Midbrain (tissue), 1 donor: ENCODE measurements at places on chromosomes 5 and 9.

DNA sequence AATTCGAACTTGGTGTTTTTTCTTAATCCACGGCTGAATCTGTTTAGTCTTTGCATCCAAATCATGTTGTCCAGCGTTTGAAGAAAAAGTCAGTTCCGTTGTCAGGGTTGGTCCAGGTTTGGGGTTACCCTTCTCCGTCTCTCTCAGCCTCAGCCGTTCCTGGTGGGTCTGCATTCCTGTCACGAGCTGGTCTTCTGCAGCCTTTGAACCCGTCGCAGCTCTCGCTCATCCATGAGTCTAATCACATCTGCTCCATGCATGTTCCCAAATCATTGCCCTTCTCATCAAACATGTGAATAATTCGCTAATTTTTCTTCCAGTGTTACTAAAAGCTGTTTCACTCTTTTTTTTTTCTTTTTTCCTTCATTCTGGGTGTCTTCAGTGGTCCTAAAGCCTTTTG, 39.0 kb upstream of the EXOC3 start:
- DNase-seq: no peak

GRCh38 chr9:130197888-130198287, 25.7 kb downstream of the NCS1 start:
- DNase-seq: no peak

DNA sequence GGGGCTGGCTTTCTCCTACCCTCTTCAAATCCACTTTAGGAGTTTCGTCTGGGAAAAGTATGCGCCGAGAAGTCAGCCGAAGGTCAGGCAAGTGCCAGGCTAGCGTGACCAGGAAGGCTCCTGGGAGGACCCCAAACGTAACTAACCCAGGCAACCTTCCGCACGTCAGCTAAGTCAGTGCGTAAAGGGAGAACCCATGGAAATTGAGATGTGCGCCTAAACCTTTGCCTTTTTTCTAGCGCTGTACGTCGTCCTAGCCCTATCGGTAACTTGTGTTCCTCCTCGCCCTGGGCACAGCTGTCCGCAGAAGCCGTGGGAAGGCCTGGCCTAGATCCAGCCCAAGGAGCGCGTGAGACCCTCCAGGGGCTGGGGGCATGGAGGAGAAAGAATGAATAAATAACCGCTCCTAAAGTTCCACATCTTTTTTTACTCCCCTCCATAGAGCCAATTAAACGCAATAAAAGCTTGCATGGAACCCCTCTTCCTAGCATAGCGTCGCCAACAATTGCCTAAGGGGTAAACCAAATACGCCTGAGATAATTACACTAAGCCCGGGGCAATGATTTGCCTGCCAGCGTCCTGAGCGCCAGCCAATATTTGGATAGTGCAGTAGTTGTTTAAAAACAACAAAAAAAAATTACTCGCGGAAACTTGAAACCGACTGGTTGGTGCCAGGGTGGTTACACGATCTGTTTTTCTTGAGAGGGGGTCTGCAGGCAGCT, 4.0 kb upstream of the FOXB2 start:
- DNase-seq: no peak

DNA sequence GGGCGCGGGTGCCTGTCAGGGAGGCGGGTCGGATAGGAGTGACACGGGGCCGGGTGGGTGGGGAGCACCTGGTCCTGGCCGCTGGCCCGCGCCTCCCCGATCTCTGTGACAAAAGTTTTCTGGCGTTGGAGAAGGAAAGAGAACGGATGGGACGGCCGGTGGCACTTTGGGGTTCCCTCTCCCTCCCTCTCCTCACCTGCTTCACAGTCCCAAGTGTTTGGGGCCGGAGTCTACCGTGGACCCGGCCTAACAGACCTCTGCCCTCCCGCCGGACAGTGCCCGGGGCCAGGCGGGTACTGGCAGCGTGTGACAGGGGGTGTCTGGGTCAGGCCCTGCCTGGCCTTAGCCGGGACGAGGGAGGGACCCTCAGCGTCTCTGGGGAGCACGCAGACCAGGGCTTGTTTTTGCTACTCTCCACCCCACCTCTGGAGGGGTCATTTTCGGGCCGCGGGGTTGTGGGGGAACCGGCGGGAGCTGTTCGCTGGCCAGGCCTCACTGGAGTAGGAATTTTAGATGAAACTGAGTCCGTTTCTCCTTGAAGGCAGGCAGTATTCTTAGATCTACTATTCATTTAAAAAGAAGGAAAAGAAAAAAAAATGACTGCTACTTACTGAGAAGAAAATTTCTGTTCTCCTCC, 1.7 kb downstream of the PRDM6 start:
- no peak for DNase-seq

DNA sequence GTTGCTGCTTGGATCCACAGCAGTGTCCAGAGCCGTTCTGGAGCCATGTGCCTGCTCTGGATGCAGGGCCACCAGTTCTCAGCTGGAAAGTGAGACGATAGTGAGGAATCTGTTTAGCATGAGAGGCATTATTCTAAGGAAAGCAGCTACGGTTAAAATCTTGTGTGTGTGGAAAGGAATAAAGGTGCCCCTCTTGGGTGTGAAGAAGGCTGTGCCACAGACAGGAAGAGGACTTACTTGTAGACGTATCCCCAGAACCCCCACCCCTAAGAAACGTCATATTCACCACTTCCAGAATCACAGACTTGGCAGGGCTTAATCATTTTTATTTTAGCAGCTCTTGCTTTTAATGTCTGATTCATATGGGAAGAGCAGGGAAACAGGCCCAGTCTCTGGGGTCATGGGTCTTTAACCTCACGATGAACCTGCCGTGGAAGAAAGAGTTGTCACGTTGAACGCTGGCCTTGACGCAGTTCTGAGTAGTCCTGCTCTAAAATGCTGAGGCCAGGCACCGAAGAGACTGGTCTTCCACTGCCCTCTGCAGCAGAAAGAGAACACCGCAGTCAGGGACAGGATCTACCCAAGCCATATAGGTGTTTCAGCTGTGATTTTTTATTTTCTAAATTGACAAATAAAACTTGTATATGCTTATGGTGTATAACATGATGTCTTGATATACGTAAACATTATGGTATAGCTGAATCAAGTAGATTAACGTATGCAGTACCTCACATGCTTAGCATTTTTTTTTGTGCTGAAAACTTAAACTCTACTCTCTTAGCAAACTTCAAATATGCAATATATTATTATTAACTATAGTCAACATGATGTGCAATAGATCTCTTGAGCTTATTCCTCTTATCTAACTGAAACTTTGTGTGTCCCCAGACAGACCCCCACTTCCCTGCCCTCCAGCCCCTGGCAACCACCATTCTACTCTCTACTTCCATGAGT, 38.8 kb downstream of the CARTPT start:
- DNase-seq: peak; percentile 61

GRCh38 chr5:135072387-135073281, 38.6 kb upstream of the PITX1 start:
- no peak for DNase-seq

DNA sequence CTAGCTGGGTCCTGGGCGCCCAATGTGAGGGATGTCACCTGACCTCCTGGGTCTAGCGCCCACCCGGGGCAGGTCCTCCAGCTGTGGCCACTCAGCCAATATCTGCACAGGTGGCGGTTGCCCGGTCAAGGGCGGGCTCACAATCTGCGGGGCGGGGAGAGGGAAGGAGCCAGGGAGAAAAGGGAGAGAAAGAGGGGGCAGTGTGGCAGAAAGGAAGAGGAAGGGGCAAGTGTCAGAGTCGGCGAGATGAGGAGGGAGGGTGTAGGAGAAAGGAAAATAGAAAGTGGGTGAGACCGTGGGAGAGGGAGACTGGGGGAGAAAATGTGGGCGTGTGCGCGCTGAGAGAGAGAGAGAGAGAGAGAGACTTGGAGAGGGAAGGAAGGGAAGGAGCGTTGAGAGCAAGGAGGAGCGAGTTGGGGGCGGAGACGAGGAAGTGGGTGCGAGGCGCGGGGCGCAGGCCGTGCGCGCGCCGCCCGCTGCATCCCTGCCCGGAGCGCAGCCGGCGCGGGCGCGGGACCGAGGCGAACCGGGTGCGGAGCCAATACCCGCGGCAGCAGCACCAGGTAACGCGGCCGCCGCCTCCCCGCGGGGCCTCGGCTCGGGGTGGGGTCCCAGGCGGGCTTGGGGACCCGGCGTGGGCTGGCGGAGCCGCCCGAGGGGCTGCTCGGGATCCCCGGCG, at the start of gene HRH2:
Gene HRH2, plus strand, starts transcription at position 479 of the 679 bp plus-strand sequence. CDS start 25,163 bp downstream, outside the sequence.
- DNase-seq: no peak

- no peak for DNase-seq
Measured at GRCh38 chr9:97900103-97900737, 22.1 kb downstream of the TRMO start.

DNA sequence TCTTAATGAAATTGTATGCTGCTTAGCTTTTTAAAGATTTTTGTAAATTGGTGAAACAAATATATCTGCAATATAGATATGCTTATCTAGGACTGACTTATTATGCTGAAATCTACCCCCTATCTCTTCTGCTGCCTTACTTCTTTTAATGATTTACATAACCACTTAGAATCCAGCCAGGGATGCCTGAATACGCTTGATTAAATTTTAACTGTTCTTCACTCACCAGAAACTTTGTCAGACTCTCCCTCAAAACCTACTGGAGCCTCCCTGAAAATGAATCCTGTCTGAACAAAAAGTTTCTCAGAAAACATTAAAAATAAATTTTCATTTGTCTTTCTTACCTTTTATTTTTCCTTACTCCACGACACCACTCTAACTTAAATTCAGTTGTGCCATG, 111.7 kb downstream of the ST8SIA4 start:
- no peak for DNase-seq

DNA sequence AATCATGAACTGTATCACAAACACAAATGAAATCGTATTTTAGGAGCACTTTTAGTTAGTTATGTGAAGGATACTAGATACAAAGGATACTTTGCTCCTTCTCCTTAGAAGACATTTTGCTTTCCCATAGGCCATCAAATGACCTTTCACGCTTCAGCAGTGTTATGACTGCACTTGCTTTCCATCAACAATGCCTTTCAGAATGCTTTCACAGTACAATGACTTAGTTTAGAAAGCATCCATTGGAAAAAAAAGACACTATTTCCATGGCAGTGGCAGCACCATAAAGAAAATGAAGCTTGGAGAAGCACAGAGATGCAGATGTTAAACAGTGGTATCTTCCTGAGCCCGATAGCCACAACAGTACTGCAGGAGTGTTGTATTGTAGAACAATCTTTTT, 203.9 kb downstream of the PCSK1 start:
- DNase-seq: no peak

GRCh38 chr9:90034071-90034470, 429.3 kb downstream of the GADD45G start:
- DNase-seq: no peak

- no peak for DNase-seq
Measured at GRCh38 chr5:135079760-135080159, 45.7 kb upstream of the PITX1 start.

DNA sequence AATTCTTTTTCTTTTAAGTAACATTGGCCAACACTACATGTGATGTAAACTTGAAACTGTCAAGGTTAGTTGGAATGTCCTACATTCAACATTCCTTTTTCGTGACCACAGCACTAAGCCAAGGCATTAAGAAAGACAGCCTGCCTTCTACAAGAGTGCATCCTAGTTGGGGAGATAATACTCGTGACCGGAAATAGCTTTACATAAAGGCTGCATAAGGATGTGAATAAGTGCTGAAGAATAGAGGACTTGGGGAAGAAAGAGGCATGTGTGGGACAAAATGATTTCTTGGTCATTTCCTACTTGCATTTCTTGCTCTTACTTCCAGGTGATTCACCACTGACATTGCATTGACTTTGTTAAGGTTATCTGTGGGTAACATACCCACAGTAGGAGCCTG, 282.0 kb downstream of the DMRT2 start:
- no peak for DNase-seq

DNA sequence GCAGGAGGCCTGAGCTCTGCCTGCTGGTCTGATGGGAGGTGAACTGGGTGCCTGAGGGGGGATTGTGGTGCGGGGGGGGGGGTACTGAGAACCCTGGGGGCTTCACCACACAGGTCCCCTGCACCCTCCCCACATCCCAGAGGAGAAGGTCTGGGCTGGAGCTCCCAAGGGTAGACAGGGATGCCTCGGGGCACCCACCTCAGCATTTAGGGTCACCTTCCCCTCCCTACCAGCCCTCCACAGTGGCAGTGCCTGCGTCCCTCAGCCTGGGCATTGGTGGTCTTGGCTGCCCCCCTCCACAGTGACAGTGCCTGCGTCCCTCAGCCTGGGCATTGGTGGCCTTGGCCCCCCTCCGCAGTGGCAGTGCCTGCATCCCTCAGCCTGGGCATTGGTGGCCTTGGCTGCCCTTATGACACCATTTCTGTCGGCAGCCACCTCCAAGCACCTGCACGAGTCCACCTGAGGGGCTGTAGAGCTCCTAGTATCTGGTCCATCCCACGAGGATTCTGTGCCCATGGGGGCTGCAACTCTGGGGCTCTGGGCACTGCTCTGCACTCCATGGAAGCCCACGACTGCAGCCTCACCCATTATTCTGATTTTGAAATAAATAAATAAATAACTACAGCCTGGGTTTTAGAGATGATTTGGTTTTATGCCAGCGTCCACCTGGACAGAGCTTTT, 21.5 kb downstream of the NKD2 start:
- DNase-seq: no peak

- no peak for DNase-seq
Measured at GRCh38 chr5:56861893-56862485, 46.6 kb downstream of the MAP3K1 start.

DNA sequence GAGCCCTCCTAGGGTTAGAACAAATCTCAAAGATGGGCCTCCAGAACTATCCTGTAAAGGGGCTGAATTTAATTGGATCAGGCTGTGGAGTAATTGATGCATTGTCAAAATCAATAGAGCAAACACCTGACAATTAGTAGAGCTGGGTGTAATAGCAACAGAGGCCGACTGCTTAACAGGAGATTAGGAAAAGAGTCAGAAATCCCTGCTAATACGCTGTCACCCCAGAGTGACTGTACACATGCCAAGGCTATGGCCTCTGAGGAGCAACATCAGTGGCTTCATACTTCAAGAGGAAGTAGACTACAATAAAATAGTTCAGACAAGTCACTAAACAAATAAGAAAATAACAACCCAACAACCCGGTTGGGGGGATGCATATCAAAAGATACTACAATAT, 18.7 kb upstream of the GRPEL2 start:
- DNase-seq: no peak

- no peak for DNase-seq
Measured at GRCh38 chr5:20618340-20618739, 630.3 kb upstream of the CDH18 start.

DNA sequence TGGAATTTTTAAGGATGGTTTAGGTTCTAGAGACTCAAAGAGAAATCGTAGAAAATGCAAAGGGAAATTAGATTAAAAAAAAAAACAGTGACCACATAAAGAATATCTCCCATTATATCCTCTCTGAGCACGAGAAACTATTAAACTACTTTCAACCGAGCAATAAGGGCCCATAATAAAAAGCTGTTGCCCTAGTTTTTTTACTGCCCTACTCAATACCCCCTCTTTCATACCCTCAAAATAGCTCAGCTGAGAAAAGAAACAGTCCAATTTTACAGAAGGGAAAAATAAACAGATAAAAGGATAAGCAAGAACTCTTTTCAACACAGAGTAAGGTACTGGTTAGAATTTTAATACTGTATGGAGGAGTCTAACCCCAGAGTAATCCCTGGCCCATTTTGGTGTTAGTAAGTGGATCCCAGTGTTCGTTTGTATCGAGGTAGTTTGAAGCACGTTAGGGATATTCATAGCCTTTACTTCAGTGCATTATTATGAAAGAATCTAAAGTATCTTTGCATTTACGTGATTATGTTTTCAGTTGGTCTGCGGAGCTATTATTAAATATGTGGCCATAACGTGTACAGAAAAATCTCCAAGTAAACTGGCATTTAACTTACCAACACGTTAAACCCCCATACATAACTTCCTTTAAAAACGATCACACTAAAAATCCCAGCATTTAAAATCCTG, 980 bp upstream of the RHOBTB3 start:
- DNase-seq: no peak

GRCh38 chr5:61632064-61632463, 300.0 kb downstream of the ZSWIM6 start:
- DNase-seq: peak; percentile 68
